Hippocampal formation (tissue), 2 donors: ENCODE measurements at places on chromosomes 3 and 15.

- DNase-seq: no peak
These were observed 290.2 kb upstream of the RORA start for GRCh38 chr15:61519296-61519695.

DNA sequence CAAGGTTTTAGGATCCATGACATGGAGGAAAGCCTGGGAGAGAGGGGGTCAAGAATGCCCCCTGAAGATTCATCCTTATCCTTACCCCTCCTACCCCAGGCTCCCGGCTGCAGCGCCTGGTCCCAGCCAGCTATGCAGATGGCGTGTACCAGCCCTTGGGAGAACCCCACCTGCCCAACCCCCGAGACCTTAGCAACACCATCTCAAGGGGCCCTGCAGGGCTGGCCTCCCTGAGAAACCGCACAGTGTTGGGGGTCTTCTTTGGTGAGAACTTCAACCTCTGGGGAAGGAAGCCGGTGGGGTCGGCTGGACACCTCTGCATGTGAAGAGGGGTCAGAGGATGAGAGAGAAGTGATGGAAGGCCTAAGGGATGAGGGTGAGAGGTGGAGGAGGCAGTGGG, 4.3 kb downstream of the DUOX1 start:
- DNase-seq: no peak

GRCh38 chr3:16359331-16359730, 94.3 kb downstream of the OXNAD1 start:
- no peak for DNase-seq

GRCh38 chr15:94203306-94203705, 28.1 kb upstream of the MCTP2 start:
- no peak for DNase-seq

DNA sequence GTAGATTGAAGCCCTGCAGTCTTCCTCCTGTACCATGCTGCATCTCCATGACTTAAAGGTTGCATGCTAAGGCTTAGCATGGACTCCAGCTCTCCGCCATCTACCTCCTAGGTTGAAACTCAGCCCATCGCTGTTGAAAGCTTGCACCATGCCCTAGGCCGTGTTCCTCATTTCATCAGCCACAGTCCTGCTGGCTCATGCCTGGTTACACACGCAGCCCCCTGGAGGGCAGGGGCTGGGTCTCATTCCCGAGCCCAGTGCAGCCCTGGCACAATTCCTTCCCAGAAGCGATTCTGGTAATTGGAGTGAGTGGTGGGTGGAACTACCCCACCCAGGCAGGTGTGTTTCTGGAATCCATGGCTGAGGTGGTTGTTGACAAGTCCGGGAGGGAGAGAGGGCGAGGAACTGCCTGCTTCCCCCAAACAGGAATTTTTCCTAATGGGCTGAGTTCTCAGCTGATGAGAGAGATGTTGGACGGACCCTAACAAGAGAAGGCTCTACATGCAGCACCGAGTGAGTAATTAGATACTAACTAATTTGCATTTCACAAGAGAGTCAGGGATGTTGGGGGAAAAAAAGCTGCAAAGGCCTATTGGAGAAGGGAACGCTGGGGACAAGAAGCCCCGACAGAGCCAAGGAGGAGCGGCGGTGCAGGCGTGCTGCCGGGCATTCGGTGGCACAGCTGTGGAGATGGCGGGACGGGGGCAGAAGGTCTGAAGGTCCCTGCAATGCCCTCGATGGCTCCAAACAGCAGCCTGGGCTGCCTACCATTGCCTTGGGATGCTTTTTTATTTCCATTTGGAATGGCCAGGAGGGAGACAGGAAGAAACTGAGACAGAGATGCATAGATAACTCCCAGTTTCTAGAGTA, 92.3 kb upstream of the TLE3 start:
- no peak for DNase-seq

DNA sequence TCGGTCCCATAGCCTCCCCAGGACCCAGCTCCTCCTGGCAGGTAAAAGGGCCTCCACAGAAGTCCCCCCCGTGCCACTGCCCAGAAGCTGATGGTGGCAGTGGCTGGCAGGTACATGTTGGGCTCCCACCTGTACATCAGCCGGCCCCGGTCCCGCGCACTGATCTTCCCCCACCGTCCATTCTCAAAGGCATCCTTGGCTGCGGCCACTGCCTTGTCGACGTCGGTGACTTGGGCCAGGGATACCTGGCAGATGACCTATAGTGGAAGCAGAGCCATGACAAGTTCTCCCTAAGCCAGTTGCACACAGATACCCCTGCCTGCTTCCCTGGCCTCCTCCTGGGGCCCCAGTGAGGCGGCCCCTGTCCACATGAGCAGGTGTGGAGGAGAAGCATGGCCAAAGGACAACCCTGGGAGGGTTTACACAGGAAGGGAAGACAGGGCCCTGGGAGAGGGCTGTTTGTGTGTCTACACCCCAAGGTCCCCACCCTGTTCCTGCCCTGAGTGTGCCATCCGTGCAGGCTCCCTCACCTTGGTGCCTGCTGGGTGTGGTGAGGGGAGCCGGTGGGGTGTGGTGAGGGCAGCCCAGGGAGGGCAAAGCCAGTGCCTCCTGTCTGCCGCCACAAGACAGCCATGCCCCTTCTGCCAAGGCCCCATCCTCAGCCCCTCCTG, 44.8 kb downstream of the ALDH1L1 start:
- no peak for DNase-seq

DNA sequence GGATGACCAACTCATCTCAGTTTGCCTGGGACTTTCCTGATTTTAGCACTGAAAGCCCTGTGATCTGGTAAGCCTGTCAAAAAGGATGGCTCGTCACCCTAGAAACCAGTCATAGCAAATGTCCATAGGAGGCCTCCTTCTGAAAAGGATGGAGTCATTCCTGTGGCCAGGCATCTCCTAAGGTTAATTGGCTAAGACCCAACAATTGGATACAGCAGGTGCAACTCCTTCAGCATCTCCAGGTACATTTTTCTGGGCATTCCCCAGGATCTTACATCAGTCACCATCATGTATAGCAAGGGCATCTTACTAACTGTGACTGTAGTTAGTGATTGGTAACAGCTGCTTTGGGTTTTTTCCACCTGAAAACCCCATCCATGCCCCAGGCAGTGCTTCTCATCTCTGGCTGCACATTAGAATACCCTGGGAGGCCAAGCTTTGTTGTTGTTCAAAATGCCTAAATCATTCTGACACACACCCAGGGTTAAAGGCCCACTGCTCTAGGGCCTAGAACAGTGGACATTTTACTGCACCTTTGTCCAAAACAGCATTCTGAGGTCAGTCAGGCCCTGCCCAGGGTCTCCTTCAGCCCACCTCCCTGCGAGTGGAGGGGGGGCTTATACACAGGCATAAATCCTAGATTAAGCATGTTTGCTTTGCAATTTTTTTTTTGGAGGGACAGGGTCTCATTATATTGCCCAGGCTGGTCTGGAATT, 28.3 kb upstream of the GALNT15 start:
- no peak for DNase-seq

- DNase-seq: no peak
These were observed 85.6 kb downstream of the NEDD4 start for GRCh38 chr15:55907797-55908196.

- DNase-seq: peak; percentile 72
These were observed 13.2 kb upstream of the TMEM212 start for GRCh38 chr3:171829841-171830517.

GRCh38 chr3:32577581-32578556, 7.2 kb upstream of the DYNC1LI1 start:
- DNase-seq: peak; percentile 27

- no peak for DNase-seq
These were observed 653.2 kb downstream of the ROBO2 start for GRCh38 chr3:77693147-77693546.

- DNase-seq: no peak
These were observed 70.1 kb upstream of the SLCO3A1 start for GRCh38 chr15:91783451-91783850.

GRCh38 chr15:100934726-100935125, 15.6 kb downstream of the LRRK1 start:
- no peak for DNase-seq

- DNase-seq: no peak
These were observed 39.3 kb downstream of the NKIRAS1 start for GRCh38 chr3:23877329-23877980.

DNA sequence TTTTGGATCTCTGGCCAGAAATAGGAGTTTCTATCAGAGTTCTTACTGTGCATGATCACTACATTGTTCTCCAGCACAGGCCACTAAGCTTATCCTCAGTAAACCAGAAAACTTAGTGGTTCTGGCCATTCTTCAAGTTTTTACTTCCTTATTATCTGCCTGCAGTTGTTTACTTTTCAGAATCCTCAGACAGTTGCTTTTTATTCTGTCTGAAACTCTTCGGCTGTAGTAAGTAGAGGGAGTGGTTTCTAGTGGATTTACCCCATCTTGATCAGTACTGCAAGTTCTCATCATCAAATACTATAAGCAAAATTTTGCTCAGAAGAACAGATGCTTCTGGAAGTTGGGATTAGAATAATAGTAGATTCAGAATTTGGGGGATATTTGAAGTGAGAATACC, 193.0 kb upstream of the RARB start:
- no peak for DNase-seq

DNA sequence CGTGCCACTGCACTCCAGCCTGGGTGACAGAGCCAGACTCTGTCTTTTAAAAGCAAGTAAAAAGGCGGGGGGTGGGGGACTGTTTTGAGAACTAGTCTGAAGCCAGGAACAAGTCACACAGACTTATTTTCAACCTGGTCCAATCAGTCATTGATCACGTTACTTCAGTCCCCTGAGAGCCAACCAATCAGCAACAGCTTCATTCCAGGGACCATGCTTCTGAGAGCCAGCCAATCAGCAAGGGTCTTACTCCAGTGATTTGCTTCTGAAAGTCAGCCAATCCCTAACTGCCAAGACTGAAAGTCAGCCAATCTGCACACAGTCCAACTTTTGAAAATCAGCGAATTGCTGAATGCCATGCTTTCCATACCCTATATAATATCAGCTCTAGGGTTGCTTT, 48.6 kb upstream of the C15orf39 start:
- DNase-seq: no peak

DNA sequence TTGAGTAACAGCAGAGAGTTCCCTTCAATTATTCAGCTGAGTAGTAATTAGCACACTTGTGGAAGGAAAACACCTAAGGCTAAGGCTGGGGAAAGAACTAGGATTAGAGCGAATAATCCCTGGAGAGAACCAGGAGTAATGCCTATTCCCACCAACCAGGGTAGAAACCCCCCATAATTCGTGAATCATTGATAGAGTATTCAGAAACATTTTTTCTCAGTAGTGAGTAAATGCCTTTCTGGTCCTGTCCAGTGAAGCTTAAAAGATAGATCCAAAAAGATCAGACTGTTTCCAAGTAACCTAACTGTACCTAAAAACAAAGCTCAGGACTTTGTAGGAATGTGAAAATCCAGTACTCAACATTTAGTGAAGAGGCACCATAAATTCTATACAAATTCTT, 71.2 kb downstream of the DGKG start:
- DNase-seq: no peak

DNA sequence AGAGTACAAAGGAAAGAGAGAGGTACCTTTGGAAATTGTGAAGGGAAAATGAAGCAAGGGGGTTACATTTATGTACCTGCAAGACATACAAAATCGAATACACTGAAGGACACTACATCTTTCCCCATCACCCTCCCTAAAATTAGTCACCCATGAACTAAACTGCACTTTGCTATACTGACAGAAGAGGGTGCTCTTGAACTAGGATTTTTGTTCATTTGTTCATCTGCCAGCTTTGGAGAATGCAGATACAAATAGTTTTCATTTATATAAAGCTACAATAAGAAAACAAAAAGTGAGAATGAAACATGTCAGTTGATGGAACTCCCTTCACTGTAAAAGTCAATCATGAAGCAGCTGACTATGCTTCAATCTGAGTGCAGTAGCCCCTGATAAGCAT, 55.7 kb downstream of the PCCB start:
- no peak for DNase-seq

GRCh38 chr15:77870195-77871065, 207.1 kb downstream of the TBC1D2B start:
- DNase-seq: peak; percentile 19

- no peak for DNase-seq
These were observed 82.1 kb downstream of the CGNL1 start for GRCh38 chr15:57458356-57458781.

DNA sequence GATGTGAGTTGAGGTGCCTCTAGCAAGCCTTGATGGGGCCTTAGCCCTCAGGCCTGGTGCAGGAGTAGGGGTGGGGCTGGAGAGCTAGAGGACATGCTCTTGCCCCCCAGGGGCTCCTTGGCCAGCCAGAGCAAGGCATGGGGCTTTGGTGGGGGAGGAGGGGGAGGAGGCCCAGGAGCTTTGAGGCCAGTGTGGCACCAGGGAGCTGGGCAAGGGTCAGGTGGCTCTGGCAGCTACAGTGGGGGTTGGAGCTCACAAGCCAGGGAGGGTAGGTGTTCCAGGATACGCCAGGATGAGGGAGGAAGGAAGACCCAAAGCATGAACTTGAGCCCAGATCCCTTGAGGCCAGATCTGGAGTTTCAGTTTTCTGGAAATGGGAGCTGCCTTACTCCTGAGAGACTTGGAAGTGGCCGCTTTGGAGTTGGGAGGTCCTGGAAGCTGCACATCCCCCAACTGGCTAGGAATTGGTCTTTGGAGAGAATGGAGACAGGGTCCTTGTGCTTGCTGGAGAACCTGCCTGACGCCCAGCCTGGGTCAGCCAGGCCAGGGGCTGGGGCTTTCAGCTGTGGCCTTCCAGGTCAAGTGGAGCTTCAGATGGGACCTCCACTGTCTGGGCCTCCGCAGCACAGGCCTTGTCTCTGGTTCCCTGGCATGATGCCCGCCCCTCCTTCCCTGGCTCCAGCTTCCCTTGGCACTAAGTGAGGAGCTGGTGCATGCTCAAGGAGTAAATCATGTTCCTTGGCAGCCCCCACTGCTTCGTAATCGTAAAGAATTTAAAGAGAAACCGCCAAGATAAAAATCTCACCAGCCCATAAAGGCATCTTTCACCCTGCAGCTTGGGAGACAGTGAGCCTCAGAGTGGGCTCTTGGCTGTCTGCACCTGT, 8.7 kb downstream of the SEMA3F start:
- peak; percentile 11 for DNase-seq

GRCh38 chr3:186109897-186110803, 1.3 kb upstream of the ETV5 start:
- no peak for DNase-seq

- DNase-seq: no peak
These were observed 296 bp downstream of the TPRA1 start for GRCh38 chr3:127590282-127590592.

GRCh38 chr3:112745567-112746248, 101.0 kb downstream of the CD200R1L start:
- DNase-seq: no peak

DNA sequence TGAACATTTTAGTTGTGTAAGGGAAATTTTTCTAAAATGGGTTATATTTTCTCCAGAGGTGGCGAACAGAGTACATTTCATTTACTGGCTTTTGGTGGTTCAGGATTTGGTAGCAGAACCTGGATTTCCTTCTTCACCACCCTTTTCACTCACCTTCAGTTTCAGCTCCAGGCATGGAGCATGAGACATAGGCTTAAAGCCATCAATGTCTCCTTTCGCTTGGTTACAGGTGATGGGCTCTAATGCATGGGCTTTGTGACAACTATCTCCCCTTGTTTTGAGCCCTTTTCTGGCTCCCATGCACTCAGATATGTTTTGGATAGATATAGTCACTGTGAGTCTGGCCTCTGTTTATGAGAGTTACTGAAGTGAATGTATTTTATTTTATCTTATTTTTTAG, 96.6 kb upstream of the ANKRD28 start:
- DNase-seq: no peak
